ENCODE measurements at places on chromosomes 5 and 9. TPM values are rescaled to one million over a fixed set of nuclear protein-coding genes. Genes with fewer than 3 reads are reported as not detected.

DNA sequence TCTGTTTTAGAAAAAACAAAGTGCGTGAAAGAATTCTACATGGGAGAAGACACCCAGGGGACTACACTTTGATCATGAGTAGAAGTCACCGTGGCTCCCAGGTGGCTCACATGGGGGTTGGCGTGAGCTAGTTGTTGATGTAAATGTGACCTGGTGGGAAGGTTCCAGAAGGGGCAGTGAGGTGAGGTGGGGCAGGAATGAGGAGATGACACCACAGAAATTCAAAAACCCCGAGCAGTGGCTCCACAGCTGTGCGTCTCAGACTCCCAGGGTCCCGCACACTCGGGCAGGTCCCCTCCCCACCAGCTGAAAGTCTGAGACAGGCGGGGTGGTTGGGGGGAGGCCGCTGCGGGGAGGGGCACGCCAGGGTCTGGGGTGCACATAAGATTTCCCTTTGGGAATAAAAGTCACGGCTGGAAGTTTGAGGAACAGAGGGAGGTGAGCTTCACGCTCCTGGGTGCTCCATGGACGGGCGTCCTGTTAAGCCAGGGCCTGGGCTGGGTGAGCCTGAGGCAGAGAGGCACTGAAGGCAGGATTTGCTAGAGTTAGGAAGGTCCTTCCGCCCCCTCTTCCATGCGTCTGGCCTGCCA, 29.9 kb downstream of the GLT6D1 start:
- DNase-seq = no peak

DNA sequence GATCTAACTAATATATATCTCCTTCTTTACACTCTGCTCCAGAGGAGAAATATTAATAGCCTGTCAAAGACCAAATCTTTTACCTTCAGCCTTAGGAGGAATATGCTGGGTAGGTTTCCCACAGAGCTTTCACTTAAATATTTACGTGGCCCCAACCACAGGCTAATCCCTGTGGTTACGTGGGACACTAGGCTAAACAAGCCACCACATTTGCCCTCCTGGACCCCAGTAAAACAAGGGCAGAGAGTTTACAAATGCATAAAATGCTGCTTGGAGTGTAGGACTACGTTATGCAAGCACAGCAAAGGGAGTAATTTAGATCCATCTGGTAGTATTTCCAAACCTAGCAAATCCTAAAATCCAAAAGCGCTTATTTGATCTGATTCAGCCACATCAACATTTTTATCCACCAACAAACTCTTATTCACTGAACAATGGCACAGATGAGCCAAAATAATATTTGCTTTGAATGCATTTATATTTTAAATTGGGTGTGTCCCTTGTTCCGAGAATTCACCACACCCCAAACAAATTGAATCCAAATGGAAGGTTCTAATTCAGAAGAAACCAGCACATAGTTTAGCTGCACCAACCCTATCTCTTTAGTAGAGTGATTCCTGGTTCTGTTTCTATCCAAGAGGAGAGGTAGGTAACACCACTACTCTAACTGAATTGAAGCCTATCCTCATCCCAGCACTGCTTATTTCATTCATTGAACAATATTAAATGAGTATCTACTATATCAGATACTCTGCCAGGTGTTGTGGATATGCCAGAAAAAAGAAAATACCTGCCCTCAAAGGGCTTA, 179.0 kb downstream of the TSSK1B start:
- no peak for DNase-seq

DNA sequence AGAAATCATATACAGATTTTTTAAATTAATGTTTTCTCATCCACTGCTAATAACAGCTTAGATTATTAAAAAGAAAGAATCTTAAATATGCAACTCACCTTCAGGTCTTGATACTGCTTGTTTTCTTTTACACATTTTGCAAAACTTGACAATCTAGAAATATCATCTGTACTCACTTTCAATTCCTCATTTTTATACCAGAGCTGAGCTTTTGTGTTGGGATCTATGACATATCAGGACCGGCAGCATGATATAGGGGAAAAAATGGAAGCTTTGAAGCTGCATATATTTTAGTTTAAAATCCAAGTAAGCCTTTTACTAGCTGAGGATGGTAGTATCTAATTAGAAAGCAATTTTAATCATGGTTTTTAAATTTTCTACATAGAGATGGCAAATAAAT, 75.7 kb upstream of the SMARCA2 start:
- no peak for DNase-seq

DNA sequence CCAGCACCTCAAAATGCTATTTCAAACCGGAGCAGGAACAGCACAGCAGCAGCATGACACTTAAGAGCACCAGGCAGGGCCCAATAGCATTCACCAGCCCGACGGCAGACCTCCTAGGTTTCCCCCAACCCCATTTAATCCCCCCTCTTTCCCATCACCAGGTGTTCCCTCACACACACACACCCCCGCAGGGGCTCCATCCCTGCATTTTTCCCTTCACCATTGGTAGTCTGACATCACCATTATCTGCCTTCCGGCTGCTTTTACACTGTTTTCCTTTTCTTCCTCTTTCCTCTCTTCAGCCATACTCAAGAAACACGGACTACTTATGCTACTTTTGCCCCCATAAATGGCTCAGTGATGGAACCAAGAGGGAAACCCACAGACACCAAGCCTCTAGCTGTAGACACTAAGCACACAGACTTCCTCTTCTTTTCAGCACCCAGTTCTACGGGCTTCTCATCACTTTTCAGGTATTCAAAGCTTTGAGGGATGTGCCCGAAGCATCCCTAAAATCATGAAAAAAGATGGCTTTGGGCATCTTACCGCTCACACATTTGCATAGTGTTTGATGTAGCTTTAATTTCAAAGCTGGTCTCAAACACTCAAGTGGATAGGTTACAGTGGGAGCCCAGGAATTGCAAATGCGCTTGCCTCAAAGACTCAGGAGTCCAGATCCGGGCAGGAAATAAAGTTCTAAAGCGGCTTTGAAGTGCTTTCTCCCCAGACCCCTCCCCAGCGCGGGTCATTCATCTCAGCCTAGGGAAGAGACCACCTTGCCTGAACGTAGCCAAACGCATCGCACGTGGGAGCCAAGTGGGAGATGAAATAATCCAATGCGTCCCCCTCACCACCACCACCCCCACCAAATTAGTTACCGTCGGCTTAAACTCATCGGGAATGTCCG, 141.5 kb downstream of the TSSK1B start:
- DNase-seq = peak; percentile 78

DNA sequence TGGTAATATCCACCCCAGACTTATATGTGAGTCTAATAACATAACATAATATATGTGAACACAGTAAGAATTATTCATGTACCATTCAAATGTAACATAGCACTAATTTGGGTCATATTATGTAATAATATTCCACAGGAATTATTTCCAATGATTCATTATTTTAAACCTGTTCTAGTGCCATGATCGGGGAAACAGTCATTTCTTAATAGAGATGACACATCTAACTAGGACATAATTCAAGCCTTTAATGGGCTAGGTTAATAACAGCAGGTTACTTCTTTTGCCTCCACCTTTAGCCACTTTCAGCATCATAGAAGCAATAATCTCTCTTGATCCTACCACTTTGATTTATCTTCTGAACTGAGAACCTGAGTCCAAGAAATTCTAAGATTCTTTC, 12.3 kb downstream of the SPINK9 start:
- DNase-seq = no peak

- DNase-seq = no peak
Measured at GRCh38 chr5:172720655-172721054, 50.3 kb downstream of the DUSP1 start.

- DNase-seq = peak; percentile 69
Measured at GRCh38 chr9:126702151-126703001, 88.6 kb downstream of the LMX1B start.

The OSMR gene
- 2.3 TPM for total RNA-seq

The PRR16 gene
- 0.62 TPM for total RNA-seq

The JAKMIP2 gene
- 27.2 TPM for total RNA-seq
